Activated naive CD8-positive, alpha-beta T cell treated with anti-CD3 and anti-CD28 coated beads, Interleukin-2, amount 50 U/mL, for 16 hours (primary cell): ENCODE measurements at places on chromosomes 2 and 18.
A peak's percentile ranks its signal among the peaks of the same experiment; 100 is the strongest.

- no peak for DNase-seq
Measured at GRCh38 chr2:104852090-104852666, 1.7 kb upstream of the POU3F3 start.

GRCh38 chr18:76973520-76974266, 151.3 kb downstream of the ZNF236 start:
- no peak for DNase-seq

DNA sequence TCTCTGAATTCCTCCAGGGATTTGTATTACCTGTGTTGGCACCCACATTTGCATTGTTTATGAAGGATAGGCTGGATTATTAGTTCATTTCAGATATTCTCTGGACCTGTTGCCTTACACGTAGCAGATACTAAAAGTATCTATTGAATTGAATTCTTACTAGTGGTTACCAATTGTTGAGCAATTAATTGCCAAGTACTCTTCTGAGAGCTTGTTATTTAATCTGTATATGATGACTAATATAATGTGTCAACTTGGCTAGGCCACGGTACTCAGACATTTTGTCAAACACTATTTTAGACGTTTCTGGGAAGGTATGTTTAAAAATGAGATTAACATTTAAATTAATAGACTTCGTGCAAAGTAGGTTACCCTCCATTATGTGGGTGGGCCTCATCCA, 2.5 kb upstream of the SPP2 start:
- DNase-seq, result no peak

DNA sequence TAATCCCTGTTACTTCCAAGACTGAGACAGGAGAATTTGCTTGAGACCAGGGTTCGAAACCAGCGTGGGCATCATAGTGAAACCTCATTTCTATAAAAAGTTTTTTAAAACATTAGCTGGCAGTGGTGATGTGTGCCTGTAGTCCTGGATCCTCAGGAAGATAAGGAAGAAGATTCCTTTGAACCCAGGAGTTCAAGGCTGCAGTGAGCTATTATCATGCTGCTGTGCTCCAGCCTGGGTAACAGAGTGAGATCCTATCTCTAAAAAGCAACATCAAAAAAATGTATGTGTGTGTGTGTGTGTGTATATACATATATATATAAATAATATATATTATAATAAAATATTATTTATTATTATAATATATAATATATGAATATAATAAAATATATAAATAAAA, 1417.6 kb upstream of the CDH2 start:
- DNase-seq, result no peak

GRCh38 chr18:7793100-7793499, 226.0 kb downstream of the PTPRM start:
- no peak for DNase-seq

DNA sequence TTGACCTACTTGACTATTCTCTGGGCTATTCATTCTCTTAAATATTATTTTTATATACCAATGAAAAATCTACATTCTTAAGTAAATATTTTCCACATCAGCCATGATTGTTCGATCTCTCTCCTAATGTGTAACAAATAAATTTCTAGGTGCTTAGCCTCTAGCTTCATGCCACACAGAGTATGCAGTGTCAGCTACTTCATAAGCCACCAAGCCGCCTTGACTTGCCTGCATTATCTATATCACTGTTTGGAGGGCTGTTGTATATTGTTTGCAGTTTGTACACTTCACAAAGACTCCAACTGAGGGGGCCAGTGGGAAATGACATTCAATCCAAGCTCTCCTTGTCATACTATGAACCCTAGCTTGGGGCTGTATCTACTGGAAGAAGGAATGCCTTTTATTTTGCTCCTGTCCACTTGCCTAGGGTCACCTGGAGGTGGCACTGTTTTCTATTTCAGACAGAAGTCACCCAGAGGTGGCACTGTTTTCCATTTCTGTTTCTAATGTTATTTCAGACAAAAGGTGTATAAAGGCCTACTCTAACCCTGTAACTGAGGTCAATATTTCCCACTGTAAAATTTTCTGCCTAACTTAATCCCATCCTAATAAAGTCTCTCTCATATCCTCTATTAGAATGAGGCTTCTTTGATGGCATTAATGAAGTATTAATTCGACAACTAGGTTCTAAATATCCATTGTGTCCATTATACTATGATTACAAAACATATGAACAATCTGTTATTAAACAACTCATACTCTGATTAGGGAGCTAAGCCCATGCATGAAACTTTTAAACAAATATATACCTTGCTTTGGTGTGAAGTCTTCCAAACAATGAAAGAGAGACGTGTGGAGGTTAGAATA, 36.4 kb downstream of the COL5A2 start:
- DNase-seq, result peak; percentile 19
